Activated CD8-positive, alpha-beta memory T cell treated with anti-CD3 and anti-CD28 coated beads for 1 hour (primary cell): ENCODE measurements at places on chromosomes 4 and X.

- DNase-seq = no peak
Measured at GRCh38 chr4:78325271-78326157, 226.1 kb upstream of the ANXA3 start.

DNA sequence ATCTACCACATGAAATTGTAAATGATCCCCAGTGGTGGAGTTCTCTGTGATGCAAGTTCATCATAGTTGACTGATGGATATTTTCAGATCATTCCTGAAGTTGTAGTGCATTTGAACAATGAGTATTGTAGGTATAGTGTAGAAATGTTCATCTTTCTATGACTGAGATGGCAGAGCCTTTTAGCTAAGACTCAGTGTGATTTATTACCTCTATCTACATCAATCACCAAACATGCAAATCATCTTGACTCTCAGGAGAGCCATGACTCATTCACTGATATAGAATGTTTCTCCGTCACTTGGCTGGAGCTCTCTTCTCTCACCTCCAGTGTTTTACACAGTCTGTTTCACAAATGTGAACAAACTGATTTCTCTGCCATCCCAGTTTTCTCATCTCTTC is 392.6 kb downstream of the IL1RAPL1 start:
- DNase-seq = no peak

- no peak for DNase-seq
Measured at GRCh38 chr4:146108756-146109155, 66.8 kb upstream of the LSM6 start.

DNA sequence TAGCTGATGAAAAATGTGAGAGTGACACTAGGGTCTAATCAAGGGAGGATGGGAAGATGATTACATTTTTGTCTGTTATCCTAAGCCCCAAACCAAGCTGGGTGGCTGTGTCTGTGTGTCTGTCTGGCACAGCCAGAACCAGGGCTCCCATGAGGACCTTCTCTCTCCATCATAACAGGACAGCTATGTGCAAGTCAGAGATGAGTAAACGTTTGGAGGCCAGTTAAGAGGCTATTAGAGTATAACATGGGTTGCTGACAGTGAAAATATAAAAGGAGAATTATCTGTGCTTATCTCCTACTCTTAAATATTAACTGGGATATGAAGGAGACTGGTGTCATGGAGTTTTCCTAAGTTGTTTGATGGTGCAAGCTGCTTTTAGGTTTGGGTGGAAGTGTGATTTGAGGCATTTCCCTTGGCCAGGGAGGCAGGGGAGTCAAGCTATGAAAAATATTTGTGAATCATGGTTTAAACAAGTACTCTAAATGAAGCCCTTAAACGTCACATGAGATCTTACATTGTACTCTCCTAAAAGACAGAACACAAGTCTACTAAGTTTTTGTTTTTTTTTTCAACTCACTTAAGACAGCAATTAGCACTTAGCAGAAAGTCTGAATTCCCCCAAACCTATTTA is 156.2 kb downstream of the ENOX2 start:
- no peak for DNase-seq

GRCh38 chr4:176824645-176825366 is 32.1 kb upstream of the VEGFC start:
- no peak for DNase-seq

DNA sequence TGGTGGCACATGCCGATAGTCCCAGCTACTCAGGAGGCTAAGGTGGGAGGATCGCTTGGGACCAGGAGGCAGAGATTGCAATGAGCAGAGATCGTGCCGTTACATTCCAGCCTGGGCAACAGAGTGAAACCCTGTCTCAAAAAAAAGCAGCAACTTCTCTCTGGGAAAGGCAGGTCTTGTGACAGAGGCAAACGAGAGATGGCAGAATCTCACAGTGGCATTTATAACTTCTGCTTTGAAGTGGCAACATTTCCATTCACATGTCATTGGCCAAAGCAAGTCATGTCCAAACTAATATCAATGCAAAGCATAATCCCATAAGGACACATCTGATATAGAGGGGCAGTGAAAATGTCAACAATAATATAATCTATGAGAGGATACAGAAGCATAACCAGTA is 79.8 kb downstream of the PPEF2 start:
- DNase-seq = no peak

- no peak for DNase-seq
Measured at GRCh38 chrX:37348971-37349220, 268 bp upstream of the PRRG1 start.

- no peak for DNase-seq
Measured at GRCh38 chrX:153925387-153925738, 701 bp downstream of the ARHGAP4 start.

- no peak for DNase-seq
Measured at GRCh38 chr4:15078682-15079642, 76.7 kb downstream of the CPEB2 start.

- DNase-seq = peak; percentile 57
Measured at GRCh38 chr4:1628892-1629698, 55.0 kb downstream of the FAM53A start.

DNA sequence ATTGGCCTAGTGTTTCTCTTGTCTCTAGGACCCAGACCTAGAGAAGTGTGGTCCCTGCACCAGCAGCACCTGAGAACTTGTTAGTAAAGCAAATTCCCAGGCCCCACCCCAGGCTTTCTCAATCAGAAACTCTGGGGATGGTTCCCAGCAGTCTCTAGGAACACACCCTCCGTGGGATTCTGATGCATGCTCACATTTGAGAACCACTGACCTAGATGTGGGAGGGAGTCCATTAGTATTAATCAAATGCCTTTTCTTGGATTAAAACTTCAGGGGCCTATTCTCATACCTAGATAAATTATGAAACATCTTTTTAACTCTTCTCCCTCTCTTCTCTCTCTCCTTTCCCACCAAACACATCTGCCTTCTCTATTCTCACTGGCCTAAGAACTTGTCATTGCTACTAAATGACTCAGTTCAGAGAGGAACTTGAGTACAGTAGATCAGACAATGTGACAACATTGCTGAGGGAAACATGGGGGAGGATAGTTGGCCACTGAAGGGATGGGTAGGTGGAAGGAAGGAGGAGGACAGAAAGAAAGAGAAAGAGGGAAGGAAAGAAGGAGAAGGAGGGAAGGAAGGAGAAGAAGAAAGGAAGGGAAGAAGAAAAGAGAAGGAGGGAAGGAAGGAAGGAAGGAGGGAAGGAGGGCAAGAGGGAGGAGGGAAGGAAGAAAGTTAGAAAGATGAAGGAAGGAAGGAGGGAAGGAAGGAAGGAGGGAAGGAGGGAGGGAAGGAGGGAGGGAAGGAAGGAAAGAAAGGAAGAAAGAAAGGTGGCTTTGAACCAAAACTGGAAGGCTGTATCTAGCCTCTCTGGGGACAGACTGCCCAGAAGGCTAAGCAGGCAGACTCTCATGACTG is 132.7 kb upstream of the MAP3K15 start:
- DNase-seq = no peak

- no peak for DNase-seq
Measured at GRCh38 chr4:103786014-103786413, 66.2 kb upstream of the TACR3 start.

- DNase-seq = no peak
Measured at GRCh38 chr4:153792618-153793247, 3.9 kb upstream of the SFRP2 start.

GRCh38 chr4:78543424-78544125 is 8.0 kb upstream of the ANXA3 start:
- no peak for DNase-seq
